ENCODE measurements at places on chromosomes 3 and 15.

GRCh38 chr3:33874815-33875214 lies 76.4 kb downstream of the PDCD6IP start:
- DNase-seq = no peak

DNA sequence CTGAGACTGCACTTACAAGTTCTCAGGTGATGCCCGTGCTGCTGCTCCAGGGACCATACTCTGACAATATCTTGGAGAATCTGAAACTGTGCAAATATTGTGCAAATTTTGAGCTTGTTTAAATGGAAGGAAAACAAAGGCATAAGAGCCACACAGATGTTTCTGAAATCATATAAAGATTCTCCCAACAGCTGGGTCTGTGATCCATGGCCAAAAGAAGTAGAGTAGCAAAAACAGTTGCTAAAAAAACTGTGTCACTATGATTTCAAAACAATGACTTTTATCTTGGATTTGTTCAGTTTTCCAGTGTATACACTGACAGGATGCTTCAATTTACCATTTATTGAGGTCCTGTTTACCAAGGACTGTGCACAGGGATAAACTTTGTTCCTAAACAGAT lies 25.3 kb downstream of the NPTN start:
- DNase-seq = no peak

- no peak for DNase-seq
Observed at GRCh38 chr3:51568996-51569395, 30.5 kb downstream of the RAD54L2 start.

- no peak for DNase-seq
Observed at GRCh38 chr3:140403079-140403478, 274.8 kb upstream of the TRIM42 start.

DNA sequence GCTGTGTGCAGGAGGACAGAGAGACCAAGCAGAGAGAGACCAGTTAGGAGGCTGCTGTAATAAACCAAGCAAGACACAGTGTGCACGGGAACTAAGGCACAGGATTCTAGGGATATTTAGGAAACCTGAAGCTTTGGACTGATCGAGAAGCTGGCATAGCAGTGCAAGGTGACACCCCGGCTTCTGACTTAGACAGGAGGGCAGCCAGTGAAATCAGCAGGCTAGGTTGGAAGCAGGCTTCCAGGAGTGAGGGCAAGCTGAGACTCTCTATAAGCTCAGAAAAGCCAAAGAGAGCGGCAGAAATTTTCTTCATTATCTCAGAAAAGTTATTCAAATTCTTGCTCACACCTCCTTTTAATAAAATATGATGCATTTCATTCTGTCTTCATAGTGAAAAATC lies 104.6 kb downstream of the LIPC start:
- DNase-seq = no peak

GRCh38 chr3:195142519-195142918 lies 128.4 kb downstream of the XXYLT1 start:
- no peak for DNase-seq

- DNase-seq = no peak
Observed at GRCh38 chr3:186532598-186533072, 11.5 kb downstream of the CRYGS start.

DNA sequence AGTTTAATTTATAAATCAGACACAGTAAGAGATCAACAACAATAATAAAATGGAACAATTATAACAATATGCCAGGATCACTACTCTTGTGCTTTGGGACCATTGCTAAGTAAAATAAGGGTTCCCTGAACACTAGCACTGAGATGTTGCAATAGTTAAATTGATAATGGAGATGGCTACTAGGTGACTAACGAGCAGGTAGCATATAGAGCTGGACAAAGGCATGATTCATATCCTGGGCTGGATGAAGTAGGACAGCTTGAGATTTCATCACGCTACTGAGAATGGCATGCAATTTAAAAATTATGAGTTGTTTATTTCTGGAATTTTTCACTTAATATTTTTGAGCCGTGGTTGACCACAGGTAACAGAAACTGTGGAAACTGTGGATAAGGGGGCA lies 20.7 kb upstream of the MYZAP start:
- no peak for DNase-seq

DNA sequence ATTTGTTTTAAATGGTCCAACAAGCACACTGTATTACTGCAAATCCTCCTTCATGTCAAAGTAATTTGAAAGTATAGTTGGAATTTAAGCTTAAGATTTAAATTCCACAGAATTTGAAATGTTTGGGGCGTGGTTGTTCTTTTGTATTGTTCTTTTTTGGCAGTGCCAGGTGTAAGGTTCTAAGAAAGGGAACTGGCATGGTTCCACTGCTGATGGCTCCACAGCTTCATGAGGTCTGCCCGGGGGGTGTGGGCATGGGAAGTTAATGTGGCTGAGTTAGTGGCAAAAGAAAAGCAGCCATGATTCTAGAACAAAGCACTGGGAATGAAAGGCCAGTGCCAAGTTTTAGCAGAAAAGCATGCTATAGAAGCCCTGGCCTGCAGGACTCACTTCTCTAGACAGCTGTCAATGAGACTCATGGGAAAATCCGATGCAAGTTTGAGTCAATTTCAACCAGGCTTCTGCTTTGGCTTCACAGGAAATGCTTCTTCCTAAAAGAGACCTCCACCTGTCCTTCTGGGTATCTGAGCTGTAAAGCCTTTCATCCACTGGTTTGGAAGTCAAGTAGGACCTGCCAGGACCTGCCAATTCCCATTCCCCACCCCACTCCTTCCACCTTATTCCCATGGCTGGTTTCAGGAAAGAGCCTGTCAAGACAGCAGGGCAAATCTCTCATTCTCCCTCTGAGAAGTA lies 18.9 kb downstream of the CDCP1 start:
- DNase-seq = no peak

GRCh38 chr3:94612631-94613030 lies 549.8 kb downstream of the NSUN3 start:
- DNase-seq = no peak

DNA sequence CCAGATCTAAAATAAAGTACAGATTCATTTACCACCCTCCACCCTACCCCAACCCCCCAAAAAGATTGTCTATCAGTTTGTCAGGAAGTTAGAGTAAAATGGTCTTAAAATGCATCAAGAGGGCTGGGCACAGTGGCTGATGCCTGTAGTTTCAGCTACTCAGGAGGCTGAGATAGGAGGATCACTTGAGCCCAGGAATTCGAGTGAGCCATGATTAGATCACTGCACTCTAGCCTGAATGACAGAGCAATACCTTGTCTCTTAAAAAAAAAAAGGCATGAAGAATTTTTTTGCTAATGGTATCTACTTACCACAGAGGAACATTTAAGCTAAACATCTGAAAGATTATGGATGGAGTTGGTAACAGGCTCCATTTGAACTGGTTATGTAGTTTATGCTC lies 71.0 kb downstream of the RBM6 start:
- no peak for DNase-seq

DNA sequence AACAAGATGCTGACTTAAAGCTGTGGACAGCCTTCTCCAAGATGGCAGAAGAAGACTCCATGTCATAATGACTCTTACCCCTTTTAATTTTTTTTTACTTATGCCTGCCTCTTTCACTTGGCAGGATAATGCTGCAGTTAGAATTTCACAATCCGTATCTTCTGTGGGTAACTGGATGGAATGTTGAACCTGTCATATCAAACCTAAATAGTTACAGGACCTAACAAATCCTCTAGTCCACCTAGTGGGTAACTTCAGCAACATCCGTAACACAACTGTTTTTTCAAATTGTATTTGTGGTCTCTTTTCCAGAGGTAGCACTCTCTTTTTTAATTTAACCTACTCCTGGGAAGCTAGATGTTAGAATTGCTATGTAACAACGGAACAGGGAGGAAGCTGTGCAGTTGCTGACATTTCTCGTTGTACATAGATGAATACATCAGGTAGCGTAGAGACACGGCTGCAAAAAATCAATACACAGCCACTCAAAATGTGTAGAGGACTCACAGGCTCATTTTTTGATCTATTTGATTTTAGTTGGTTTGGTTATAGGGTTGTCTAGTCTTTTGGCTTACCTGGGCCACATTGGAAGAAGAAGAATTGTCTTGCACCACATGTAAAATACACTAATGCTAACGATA lies 43.9 kb upstream of the TRPM1 start:
- DNase-seq = no peak

- DNase-seq = no peak
Observed at GRCh38 chr3:101038393-101038792, 45.2 kb upstream of the ABI3BP start.

GRCh38 chr3:97656638-97657037 lies 107.9 kb upstream of the ARL6 start:
- no peak for DNase-seq

DNA sequence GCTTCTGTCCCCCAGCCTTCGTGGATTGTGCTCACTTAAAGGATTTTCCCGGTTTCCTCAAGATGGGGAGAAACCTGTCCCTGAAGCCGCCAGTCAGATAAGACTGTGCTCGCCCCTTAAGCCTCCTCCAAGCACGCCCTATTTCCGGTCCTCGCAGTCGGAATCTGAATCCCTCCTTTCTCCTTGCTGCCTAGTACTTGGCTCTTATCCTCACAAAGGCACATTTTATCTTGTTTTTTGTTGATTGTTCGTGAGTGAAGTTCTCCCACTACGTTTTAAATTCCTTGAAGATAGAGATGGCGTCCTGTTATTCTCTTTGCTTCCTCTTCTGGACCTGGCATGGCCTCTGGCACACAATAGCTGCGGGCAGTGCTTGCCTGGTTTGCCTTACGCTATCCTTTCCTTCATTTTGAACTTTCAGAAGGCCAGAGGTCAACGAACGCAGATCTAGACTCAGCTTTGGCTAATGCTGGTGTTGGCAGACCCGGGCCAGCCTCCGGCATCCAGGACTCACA lies 1.7 kb downstream of the CLDN11 start:
- no peak for DNase-seq

DNA sequence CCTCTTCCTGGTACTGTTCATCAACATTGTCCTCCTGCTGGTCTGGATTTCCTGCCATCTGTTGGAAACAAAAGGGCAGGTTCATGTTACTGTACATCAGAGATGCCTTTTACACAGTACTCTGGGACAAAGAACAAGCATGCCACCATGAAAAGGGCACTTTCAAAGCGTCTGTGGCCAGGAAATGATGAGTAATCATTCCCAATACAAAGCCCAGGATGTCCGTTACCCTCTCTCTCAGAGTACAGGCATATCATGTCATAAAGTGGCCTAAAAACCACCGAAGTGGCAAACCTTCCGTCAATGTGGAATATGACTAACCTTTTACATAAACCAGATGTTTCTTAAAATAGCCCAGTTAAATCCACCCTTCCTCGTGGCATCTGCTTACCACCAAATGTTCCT lies 71.2 kb downstream of the GOLIM4 start:
- DNase-seq = no peak

GRCh38 chr15:92634671-92635201 lies 20.8 kb downstream of the FAM174B start:
- no peak for DNase-seq

DNA sequence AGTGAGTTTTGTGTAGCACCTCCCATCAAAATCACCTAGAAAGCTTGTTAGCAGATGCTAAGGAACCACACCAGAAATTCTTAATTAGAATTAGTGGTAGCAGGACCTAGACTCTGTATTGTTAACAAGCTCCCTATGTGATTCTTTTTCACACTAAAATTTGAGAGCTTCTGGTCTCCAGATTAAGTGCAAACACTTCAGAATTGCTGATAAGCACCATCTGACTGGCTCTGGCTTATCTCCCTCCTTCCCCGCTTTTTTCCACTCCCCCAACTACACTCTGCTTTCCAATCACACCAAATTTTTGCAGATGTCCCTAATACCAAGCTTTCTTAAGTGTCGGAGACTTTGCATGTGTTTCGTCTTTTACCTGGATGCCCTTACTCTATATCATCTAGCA lies 410.1 kb upstream of the DPH6 start:
- no peak for DNase-seq

- DNase-seq = no peak
Observed at GRCh38 chr3:118435851-118436350, 598.7 kb downstream of the IGSF11 start.

- no peak for DNase-seq
Observed at GRCh38 chr3:29746163-29746760, 465.4 kb downstream of the RBMS3 start.

GRCh38 chr3:51391566-51392354 lies 675 bp downstream of the RBM15B start:
- no peak for DNase-seq

DNA sequence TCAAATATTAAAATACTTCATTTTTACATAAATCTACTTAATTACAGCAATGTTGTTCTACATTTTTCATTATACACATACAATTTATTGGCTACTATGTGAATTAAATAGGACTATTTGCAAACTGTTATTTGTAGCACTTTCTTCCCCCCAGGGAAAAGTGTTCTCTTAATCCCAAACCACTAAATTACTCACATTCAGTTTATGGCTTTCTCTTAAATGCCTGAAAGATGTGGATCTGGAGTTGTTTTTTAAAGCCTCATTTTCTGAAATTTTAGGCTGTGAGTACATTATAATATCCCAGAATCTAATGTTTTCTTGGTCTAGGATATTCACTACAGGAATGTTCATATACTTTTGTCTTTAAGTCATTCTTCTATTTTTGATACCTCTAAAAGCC lies 32.7 kb downstream of the PRTG start:
- DNase-seq = no peak

- no peak for DNase-seq
Observed at GRCh38 chr3:5951026-5951425, 763.5 kb downstream of the EDEM1 start.

- no peak for DNase-seq
Observed at GRCh38 chr3:112489674-112490479, 9.4 kb downstream of the BTLA start.

- DNase-seq = no peak
Observed at GRCh38 chr3:42936157-42936981, 30.4 kb downstream of the ZNF662 start.

- DNase-seq = no peak
Observed at GRCh38 chr15:81851325-81851724, 194.5 kb downstream of the MEX3B start.

GRCh38 chr3:152434142-152434541 lies 165.4 kb downstream of the MBNL1 start:
- DNase-seq = no peak

DNA sequence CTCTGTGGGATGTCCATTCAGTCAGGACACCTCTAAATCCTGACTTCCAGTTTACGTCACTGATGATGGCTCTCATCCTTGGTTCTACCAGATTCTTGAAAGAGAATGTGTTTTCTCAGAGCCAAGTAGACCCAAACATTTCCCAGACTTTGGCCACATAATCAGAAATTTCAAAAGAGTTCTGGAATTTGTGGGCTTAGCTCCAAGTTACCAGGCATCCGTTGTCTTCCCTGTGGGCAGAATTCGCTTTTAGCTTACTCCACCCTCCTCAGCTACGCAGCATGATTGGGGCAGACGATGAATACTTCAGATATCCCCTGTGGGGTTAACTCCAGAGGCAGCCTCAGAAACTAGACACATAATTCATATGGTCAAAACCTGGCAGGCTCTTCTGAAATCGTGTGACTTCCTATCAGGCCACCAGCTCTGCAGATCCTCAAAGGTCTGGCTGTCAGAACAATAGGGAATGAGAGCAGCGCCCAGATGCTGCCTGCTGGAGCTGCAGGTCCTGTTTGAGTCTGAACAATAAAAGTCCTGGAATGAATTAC lies 30.6 kb downstream of the CRTC3 start:
- DNase-seq = no peak

- DNase-seq = no peak
Observed at GRCh38 chr3:69085168-69085832, 563 bp downstream of the ARL6IP5 start.

GRCh38 chr15:85407421-85408269 lies 27.2 kb downstream of the AKAP13 start:
- no peak for DNase-seq

Measured in chondrocyte (in vitro differentiated cells).